Stimulated activated CD4-positive, alpha-beta T cell treated with anti-CD3 and anti-CD28 coated beads, Interleukin-1b, Interleukin-23, amount 100 ng/mL, for 1 hour (primary cell): ENCODE measurements at places on chromosomes 13 and 19.

GRCh38 chr13:85685436-85685835 is 113.8 kb downstream of the SLITRK6 start:
- no peak for DNase-seq

DNA sequence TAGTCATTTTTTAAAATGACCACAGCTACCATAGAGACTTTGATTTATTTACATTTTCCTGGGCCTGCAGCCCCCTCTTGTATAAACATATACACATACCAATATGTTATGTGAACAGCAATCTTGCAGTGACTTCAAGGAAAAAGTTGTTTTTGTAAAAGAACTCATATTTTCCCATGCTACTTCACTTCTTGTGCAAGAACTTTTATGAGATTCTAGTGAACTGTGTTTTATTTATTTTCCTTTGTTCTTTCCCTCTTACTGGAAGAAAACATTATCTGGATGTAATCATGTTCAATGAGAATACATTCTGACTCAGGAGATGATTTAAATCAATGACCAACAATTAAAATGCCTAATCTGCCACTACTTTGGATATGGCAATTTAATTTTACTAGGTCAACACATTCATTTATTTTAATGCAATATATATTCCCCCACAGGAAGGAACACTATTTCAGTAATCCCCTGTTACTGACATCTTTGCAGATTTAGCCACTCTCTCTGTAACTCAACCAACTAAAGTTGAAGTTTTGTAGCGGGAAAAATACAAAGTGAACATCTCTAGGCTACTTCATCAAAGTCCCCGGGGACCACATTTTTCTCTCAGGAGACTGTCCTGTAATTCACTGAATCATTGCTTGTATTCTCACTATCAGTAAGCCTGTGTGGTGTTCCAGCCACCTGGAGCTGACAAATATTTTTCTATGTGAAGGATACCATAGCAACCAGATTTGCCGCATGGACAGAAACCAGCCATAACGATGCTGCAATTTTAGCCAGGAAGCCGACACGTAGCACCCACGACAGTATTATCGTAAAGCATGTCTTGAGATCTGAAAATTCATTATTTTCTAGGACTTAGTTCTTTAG is 90.5 kb downstream of the STARD13 start:
- no peak for DNase-seq

DNA sequence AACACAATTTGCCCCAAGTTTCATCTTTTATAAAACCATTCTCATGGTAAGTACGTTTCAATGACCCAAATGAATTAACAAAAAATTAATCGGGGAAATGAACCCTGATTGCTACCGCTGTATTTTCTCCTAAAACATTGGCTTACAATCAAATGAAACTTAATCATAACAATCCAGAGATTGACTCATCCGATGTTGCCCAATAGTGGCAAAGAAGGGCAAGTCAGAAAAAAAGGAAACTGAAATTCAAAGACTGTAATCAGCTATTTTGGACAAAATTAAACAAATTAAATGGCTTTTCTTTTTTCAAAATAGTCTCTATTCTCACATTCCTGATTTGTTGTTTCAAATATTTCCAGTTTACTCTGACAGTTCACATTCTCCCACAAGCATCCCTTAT is 3.9 kb upstream of the ACOD1 start:
- no peak for DNase-seq

DNA sequence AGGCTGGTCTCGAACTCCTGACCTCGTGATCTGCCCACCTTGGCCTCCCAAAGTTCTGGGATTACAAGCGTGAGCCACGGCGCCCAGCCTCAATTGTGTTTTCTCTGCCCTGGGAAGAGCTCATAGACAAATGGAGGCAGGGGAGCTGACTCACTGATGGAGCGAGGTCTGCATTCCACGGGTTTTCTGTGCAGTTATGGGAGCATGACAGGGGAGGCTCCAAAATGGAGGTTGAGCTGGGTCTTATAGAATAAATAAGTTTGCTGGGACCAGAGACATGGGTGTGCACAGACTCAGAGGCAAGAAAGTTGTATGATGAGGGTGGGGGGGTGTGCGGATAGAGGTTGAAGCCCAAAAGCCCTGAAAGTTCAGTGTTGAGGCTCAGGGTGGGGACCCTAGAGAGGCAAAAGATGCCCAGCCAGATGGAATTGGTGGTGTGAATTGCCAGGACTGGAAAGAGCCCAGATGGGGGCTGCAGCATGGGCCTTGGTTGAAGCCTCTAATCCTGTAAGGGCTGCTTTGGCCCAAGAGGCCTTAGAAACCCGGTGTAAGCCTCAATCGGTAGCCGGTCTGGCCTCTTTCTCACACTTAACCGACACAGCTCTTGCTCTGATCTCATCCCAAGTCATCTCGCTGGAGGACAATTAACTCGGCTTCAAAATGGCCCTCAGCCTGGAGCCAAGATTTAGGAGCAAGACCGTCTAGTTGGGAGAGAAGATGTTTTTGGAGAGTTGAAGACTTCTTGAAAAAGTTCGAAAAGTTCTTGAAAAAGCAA is 1.9 kb downstream of the TPM4 start:
- DNase-seq = no peak

GRCh38 chr19:14115756-14116155 is 1.8 kb downstream of the PRKACA start:
- DNase-seq = no peak

DNA sequence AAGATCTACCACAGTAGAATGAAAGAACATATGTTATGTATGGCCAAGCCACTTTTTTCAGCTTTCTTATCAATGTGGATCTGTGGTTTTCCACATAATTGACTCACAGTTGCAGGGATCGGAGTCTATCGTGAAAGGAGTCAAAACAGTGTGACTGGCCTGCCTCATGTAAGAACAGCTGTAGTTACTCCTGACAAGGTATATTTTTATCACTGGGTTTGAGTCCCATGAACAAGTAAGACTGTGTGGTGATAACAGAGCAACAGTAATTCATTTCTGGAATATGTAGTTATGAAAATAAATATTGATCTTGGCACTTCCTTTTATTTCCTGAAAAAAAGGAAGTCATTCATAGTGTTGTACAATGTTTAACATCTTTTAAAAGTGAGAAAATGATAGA is 416.6 kb downstream of the KLF12 start:
- no peak for DNase-seq

GRCh38 chr19:16405797-16406196 is 66.0 kb downstream of the EPS15L1 start:
- DNase-seq = no peak

DNA sequence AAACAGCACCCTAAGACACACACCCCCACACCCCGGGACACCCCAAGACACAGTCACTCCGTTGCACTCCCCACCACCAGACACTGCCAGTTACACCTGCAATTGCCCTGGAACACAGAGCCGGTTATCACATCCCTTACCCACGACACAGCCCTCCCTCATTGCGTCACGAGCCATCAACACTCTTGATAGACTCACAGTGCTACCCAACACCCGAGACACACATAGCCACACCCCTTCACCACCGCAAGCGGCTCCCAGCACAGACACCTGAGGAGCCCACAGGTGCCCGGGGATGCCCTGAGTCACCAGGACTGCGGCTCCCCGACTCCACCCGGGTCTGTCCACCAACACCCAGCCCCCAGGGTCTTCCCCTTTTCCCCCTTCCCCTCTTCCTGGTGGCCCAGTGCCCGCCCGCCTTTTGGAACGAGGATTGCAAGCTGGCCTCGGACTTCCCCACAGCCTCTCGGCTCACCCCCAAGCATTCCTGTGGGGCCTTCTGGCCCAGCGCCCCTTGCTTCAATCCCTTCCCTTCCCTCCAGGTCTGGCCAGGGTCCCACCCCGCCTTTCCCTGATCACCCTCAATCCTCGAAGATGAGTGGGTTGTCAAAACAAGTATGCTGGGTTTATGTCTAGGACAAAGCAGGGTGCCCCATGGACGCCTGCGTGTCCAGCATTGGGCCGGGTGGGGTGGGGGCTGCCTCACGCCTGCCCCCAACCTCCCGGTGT is 1.7 kb upstream of the PTGER1 start:
- DNase-seq = no peak

GRCh38 chr13:29845440-29846056 is 4.9 kb downstream of the UBL3 start:
- DNase-seq = no peak

GRCh38 chr13:27483421-27483820 is 33.1 kb upstream of the MTIF3 start:
- no peak for DNase-seq

GRCh38 chr19:8329996-8330395 is 8.7 kb downstream of the RPS28 start:
- no peak for DNase-seq

DNA sequence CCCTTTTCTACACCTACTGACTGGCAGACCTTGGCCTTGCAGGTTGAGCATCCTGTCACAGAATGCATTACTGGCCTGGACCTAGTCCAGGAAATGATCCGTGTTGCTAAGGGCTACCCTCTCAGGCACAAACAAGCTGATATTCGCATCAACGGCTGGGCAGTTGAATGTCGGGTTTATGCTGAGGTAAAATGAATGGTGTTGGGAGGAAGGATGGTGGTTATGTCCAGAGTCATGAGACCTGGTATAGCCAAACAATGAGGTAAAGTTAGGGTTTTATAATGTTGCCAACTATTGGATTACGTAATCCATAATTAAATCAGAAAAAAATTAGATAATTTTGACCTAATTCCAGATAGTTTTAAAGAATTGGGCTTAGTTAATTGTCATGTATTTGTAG is 212.5 kb downstream of the PCCA start:
- no peak for DNase-seq
